ENCODE measurements at places on chromosomes 11 and 22. TPM values are rescaled to one million over a fixed set of nuclear protein-coding genes. Genes with fewer than 3 reads are reported as not detected.
A peak's percentile ranks its signal among the peaks of the same experiment; 100 is the strongest.

- DNase-seq = no peak
These were observed 86.6 kb downstream of the DDX10 start for GRCh38 chr11:108751444-108751843.

- DNase-seq = no peak
These were observed 43.1 kb downstream of the MIAT start for GRCh38 chr22:26700462-26700861.

Gene PHRF1
- 10.7 TPM for polyA plus RNA-seq

GRCh38 chr11:12243911-12244550 is 133.3 kb upstream of the PARVA start:
- DNase-seq = no peak

Gene HBG1
- 0.30 TPM for polyA plus RNA-seq

- no peak for DNase-seq
These were observed 82.1 kb upstream of the PPARA start for GRCh38 chr22:46068181-46068592.

Gene FAT3
- 0.23 TPM for polyA plus RNA-seq

Gene C11orf52
- polyA plus RNA-seq = 2.9 TPM

DNA sequence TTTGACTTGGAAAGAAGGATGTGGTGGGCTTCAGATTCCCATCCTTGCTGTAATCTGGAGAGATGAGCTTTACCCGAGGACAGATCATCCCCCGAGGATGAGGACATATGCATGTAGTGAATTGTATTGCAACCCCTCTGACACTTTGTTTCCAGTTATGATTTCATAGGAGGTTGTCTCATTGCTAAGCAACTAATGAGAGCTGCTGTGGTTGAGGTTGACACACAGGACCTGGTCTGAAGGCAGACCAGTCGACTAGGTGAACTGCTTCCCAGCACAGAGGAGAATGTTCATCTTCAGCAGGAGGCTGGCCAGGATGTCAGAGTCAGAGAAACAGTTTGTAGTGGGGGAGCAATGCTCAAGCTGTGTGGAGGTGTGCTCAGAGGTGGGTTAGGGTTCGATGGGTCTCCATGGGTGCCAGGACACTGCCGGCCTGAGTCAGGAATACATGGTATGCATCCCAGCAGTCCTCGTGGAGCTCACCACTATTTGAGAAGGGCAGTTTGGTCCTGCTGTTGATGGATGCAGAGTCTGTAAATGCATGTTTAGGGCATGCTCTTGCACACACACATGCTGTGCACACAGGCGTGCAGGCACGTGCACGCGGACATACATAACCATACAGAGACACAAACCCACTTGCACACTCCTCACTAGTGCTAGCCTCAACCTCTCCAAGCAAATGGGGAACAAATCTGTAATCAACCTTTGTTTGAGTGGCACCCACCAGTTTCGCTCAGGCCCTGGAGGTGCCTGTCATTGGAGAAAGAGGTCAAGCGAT is 153.7 kb downstream of the TBC1D22A start:
- no peak for DNase-seq

Gene OR5A1
- polyA plus RNA-seq = not detected

DNA sequence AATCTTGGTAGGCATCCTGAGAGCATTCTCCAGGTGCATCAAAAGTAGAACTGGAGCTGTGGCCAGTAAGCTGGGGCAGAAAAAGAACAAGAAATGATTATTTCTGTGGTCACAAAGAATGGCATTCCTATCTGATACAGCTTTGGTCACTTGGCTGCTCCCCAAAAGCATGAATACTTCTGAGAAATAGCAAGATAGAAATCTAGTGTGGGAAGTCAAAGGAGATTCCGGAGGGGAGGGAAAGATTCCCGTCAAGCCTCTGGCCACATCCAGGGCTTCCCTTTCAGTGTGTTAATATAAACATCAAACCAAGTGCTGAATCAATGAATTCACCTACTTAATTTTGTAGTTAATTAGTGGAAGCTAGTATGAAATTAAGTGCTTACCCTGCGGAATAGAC is 1185.4 kb downstream of the LRRC4C start:
- DNase-seq = no peak

Gene DUSP8
- 1.7 TPM for polyA plus RNA-seq

- DNase-seq = no peak
These were observed 28.5 kb downstream of the P4HA3 start for GRCh38 chr11:74282914-74283371.

- no peak for DNase-seq
These were observed 48.5 kb downstream of the GGTLC2 start for GRCh38 chr22:22692707-22693530.

- no peak for DNase-seq
These were observed 668 bp downstream of the MADD start for GRCh38 chr11:47270331-47271271.

GRCh38 chr11:96366024-96366423 is 23.0 kb upstream of the MAML2 start:
- DNase-seq = no peak

Gene OR4C6
- polyA plus RNA-seq = not detected

DNA sequence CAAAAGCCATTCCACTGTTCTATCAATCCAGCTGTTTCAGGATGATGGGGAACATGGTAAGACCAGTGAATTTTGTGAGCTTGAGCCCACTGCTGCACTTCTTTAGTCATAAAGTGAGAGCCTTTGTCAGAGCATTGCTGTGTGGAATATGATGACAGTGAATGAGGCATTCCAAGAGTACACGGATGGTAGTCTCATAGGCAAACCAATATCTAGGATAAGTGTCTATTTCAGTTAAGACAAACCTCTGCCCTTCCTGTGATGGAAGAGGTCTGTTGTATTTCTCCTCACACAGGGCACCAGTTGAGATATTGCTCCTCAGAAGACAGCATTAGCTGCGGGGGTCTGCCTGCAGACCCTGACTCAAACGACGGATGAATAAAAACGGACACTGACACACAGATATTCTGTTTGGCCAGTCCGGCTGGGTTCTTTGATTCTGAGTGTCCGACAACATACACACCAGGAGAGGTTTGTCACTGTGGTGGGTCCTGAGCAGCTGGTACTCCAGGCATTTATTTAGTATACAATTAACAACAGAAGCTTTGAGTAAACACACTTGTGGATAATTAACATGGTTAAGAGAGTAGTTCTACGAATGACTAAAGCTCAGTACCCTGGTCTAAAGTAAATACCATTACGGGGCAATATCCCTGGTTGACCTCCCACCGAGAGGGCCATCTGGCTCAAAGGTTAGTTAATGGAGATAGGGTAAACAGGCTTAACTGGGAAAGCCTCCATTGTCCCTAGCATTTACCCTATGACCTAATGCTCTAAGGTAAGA is 121.7 kb downstream of the ZNF280B start:
- no peak for DNase-seq

DNA sequence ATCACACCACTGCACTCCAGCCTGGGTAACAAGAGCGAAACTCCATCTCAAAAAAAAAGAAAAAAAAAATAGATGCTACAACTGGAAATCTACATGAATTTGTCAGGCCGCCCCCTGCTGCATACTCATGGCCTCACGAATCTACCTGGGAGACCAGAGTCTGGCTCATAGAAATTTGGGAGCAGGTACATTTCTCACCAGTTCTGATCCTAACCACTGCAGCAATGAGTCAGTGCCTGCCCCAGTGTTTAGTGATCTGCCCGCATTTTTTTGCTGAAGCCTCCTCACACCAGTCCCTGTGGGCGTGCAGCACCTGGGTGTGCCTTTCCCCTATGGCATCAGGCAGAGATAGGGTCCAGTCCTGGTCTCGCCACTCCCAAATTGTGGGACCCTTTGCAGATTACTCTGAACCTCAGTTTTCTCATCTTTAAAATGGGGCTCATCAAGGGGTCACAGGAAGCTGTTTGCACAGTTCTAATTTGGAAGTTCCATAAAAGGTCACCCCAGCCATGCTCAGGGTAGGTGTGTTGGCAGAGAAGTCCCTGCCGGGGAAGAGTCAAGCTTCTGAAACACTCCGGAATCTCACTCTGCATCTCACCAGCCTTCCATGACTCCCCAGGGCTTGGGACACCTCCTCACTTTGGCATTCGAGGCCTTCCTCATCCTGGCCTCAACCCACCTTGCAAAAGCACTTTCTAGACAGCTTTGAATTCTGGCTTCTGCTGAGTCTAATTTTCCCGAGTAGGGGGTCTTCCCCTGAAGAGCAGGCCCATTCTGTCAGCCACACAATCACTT is 39.3 kb upstream of the LINC01488 start:
- DNase-seq = peak; percentile 49

Gene HOATZ
- not detected for polyA plus RNA-seq

DNA sequence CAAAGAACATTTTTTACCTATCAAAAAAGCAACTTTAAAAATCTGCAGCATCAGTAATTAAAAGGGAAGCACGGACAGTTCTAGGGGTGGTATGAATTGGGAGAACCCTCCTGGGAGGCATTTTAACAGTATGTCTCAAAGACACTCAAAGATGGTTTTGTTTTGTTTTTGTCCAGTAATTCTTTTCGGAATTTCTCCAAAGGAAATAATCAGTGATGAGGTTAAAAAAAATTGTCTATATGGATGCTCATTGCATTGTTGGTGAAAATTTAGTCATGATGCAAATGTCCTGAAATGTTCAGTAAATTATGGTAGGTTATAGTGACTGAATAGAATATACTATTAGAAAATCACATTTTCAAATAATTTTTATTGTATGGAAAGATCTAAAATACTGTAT is 115.1 kb downstream of the ATXN10 start:
- no peak for DNase-seq

Gene DEUP1
- 0.03 TPM for polyA plus RNA-seq

Gene KCTD17
- 16.3 TPM for polyA plus RNA-seq

- DNase-seq = no peak
These were observed 11.6 kb downstream of the TCIRG1 start for GRCh38 chr11:68050371-68050841.

DNA sequence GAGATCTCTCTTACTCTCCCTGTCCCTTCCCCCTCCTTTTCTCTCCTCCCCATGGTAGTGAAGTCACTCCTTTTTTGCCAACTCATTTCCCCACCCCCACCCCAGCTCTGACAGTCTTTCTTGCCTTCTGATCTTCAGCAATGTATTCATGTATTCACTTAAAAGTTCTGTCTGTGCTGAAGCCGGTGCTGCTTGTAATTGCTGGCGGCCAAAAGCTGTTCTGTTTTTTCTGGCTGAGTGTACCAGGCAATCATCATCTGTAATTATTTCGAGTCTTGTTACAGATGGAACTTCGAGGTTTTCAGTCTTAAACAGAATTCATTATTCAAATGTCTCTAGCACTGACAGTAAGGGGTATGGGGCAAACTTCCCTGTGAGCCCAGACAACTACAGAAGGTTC is 99.5 kb downstream of the SPATA19 start:
- no peak for DNase-seq

Gene SPI1
- polyA plus RNA-seq = not detected

Gene DDX10
- 32.3 TPM for polyA plus RNA-seq

DNA sequence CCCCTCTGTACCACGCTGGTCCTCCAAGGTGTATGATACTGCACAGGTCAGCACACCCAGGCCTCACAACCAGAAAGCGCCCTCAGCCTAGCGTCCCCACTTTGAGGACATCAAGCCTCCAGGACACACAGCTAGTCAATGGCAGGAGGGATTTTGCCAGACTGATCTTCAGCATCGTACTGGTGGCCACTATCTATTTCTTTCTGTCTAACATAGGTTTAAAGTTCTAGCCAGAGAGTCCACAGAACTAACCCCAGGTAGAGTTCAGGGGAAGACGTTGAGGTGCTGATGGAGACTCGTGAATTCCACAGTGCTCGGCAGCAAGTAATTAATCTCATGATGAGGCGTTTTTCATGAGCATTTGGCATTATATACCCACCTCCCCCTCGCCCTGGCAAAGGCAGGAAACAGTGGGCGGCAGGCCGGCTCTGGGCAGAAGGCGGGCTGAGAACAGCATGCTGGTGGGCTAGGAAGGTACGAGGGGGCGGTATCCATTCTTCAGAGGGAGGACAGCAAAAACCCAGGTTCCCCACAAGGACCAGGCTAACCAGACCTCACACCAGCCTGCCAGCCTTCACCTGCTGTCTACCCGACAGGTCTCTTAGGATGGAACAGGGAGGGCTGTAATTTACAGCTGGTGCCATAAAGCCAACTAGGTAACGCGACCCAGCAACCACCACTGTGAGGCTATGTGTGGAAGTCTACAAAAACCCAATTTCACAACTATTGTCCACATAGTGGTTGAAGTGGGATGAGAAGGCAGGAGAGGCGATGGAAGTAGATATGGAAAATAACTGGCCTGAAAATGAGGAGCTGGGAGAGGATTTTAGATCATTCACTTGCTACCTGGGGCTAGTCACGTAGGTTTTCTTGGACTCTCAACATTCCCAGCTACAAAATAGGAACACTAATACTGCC is 18.5 kb downstream of the MYH9 start:
- DNase-seq = no peak

DNA sequence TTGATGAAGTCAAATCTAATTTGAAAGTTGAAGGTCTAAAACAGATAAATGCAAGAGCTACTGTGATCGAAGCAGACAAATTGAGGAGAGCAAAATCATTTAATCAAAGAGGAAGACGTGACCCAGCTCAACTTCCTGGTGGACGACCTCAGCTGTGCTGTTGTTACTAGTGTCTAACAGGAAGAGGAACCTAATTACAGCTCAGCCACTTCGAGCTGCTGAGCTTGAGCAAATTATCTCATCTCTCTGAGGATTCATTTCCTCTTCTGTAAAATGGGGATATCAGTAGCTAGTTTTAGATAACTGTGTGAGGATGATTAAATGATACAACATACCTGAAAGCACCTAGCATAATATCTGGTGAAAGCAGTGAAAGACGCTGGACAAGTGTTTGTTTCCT is 48.6 kb upstream of the OLFML1 start:
- DNase-seq = no peak

- DNase-seq = no peak
These were observed 365.2 kb upstream of the DDI1 start for GRCh38 chr11:103671143-103671651.

Gene OR8D4
- not detected for polyA plus RNA-seq

Gene GPR137
- 9.8 TPM for polyA plus RNA-seq

DNA sequence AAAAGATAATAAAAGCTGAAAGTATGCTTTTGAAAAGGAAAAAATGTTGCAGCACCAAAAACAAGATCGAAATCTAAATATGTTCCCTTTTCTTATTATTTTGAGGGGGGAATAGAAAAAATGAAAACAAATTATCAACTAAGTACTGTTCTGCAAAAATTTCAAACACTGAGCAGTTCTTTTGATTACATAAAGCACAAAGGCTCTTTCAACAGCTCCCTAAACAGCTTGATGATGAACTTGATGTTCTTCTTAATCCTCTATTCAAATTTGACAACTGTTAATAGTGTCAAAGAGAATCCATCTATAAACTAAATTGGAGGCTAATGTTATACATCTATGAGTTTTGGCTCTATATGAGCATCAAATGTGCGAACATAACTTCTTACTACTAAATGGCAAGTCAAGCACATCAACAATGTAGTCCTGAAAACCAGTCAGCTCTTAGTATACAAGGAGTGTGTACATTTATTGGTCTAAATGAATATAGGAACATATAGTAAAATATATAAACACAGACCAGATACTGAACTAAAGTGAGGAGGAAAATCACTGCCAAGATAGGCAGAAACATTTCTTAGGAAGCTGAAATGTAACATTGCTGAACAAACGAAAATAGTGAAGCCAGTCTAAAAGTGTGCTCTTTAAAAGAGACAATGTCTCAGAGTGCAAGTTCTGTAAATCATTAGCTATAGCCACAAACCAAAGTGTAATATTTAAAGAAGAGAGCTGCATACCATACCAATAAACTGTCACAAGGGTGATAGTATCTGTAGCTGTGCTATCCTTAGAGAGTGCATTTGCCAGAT is 94.3 kb downstream of the SOX6 start:
- no peak for DNase-seq

Data from keratinocyte (primary cell).